Stimulated activated CD4-positive, alpha-beta T cell treated with anti-CD3 and anti-CD28 coated beads, Interleukin-15, amount 100 ng/mL, for 24 hours (primary cell): ENCODE measurements at places on chromosomes 1 and 21.
A peak's percentile ranks its signal among the peaks of the same experiment; 100 is the strongest.

GRCh38 chr1:235902677-235903542 lies 36.2 kb upstream of the LYST start:
- no peak for DNase-seq

DNA sequence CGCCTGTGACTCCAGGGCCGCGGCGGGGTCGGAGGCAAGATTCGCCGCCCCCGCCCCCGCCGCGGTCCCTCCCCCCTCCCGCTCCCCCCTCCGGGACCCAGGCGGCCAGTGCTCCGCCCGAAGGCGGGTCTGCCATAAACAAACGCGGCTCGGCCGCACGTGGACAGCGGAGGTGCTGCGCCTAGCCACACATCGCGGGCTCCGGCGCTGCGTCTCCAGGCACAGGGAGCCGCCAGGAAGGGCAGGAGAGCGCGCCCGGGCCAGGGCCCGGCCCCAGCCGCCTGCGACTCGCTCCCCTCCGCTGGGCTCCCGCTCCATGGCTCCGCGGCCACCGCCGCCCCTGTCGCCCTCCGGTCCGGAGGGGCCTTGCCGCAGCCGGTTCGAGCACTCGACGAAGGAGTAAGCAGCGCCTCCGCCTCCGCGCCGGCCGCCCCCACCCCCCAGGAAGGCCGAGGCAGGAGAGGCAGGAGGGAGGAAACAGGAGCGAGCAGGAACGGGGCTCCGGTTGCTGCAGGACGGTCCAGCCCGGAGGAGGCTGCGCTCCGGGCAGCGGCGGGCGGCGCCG lies at the start of gene SIM2:
TSS of gene SIM2 (plus strand) at position 135 of the 565 bp plus-strand sequence. CDS start 632 bp downstream, outside the sequence.
- peak; percentile 38 for DNase-seq

GRCh38 chr1:16122350-16122881 lies 33.5 kb downstream of the EPHA2 start:
- DNase-seq, result no peak

DNA sequence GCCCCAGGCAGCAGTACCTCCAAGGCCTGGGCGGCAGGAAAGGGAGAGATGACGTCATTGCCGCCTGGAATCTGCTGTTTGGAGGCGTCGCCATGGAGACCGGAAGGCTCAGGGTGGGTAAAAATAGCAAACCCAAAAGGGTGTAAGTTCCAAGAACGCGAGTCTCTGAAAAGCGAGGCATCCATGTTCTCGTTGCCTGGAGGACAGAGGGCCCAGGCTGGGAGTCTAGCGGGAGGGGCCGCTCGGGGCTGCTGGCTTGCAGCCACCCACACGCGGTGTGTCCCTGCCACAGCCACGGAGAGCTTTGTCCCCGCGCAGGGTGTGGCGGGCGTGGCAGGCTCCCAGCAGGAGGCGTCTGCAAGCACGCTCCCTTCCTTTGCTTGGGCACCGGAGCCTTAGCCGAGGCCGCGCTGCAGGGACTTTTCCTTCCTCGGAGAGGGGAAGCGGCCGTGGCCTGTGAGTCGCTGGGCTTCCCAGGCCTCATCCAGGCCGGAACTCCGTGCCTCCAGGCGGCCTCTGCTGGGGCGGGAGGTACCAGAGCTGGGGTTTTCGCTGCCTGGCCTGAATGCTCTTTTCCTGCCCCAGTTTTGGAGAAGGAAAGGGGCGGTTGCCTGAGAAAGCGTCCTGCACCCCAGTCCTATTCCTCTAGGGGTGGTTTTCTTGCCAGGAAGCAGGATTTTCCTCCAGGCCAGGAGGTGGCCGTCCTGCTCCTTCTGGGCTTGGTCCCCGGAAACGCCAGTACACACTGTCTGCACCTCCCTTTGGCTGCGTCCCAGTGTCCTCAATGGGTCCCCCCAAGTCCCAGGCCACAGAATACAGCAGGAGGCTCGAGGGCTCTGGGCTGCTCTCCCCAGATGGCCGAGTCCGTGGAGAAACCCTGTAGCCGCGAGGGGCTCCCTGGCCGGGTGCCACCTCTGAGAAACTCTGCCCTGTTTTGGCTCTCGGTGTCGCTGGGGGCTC lies 15.3 kb upstream of the SKI start:
- DNase-seq, result peak; percentile 69

DNA sequence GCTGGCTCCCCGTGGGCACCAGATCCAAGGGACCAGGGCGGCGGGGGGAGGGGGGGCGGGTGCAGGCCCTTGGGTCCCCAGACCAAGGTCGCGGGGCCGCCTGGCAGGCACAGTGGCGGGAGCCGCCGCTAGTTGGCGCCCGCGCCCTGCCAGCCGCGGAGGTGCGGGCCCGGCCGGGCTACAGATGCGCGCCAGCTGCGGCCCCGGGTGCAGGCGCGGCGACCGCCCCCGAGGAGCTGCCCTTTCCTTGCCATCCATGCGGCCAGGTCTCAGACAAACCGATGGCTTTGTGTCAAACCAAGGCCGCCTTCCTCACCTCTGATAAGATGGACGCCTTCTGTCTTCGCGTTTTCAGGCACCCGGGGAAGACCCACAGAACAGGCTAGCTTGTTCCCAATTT lies 2.2 kb upstream of the RUNX3 start:
- DNase-seq, result peak; percentile 77
